T-cell (primary cell): ENCODE measurements at places on chromosomes 16 and 17.

- no peak for DNase-seq
Measured at GRCh38 chr16:11852092-11852809, 909 bp upstream of the RSL1D1 start.

DNA sequence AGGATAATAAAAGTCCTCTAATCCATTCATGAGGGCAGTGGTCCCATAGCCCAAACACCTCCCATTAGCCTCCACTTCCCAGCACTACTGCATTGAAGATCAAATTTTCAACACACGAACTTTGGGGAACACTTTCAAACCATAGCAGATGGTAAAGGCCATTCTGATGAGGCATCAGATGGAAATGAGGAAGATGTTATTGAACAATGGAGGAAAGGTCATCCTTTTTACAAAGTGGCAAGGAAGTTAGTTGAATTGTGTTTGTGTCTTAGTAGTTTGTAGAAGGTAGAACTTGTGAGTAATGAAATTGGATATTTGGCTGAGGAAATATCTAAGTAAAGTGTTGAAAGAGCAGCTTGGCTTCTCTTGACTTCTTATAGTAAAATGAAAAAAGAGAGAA, 93.3 kb upstream of the NLRP1 start:
- no peak for DNase-seq

- no peak for DNase-seq
Measured at GRCh38 chr17:39143552-39144093, 7.8 kb downstream of the PLXDC1 start.

DNA sequence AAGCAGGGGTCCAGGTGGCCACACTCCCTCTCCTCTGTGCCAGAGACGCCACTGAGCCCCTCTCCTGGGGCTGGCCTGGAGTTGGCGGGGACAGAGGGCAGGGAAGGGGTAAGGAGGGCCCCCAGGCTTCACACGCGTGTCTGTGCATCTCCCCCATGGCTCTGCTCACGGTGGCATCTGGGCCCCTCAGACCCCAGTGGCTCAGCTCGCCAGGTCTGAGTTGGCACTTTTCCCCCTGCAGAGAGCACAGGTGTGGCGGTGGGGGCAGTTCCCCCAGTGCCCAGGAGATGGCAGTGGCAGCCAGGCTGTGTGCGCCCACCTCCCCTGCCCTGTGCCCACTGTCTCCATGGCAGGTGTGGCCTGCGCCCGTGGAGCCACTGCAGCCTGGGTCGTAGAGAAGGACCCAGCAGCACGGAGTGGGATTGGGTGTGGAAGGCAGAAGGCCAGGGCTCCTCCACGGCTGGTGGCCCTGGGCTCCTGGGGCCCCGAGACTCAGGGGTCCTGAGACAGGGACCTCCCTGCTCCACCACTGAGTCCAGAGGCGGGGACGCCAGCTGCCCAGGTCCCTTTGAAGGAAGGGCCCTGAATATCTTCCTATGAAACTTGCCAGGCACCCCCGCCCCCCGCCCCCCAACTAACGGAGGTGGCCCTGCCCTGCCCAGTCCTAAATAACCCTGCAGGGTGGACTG, 4.3 kb upstream of the APRT start:
- DNase-seq, result peak; percentile 39

DNA sequence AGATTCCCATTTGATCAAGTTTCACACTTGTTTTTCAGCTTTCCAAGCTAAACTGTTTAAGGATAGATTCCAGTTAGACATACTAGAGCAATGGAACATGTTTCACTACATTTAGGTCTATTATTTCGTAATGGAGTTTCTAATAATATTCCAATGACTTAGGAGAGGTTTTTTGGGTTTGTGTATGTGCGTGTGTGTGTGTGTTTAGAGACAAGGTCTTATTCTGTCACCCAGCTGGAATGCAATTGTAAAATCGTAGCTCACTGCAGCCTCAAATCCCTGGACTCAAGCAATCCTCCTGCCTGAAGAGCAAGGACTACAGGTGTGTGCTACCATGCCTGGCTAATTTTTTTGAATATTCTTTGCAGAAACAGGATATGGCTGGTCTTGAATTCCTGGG, 426.3 kb downstream of the ZFHX3 start:
- DNase-seq, result no peak
